ENCODE measurements at places on chromosomes 12 and 14.

DNA sequence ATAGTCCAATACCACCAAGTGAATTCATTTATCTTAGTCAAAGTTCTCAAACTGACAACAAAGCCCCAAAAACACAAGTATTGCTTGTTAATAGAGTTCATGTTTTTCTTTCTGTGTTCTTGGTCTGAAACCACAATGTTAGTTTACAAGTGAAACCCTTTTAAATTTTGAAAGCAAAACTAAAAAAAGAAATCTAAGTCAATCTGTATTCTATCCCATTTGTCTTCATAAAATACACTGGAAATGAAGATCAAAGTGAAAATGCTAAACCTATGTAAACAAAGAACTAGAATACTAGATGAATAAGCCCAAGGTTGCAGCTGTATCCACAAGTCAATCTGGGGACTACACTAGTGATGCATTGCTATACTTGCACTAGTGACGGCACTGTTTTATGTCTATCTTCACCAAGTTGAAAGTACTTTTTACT lies 10.4 kb downstream of the MAP4K5 start:
- DNase-seq: no peak

DNA sequence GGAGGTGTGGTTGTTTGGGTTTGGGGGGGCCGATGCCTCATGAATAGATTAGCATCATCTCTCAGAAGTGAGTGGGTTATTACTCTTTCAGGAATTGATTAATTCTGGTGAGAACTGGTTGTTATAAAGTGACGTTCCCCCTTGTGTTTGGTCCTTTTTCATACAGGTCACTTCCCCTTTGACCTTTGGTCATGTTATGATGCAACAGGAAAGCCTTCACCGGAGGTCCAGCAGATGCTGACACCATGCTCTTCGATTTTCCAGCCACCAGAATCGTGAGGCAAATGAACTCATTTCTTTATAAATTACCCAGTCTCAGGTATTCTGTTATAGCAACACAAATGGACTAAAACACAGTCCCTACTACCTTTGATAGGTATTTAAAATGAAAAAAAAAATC lies 439.4 kb downstream of the NELL2 start:
- no peak for DNase-seq

DNA sequence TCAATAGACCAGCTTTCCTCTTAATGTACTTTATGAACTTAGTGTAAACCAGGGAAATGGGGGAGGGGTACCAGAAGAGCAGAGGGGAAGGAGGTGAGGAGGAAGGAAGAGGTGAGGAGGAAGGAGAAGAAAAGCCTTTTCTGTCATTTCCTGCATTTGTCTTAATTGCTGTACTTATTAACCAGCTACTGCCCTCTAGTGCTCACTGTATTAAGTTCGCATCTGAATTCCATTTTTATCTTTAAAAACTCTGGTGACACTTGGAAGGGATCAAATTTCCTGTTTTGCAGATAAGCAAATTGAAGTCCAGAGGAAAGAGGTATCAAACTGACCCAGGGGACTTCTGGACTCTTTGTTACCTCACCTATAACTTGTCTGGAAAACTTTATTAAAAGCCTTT lies 22.2 kb downstream of the MANSC1 start:
- peak; percentile 79 for DNase-seq

DNA sequence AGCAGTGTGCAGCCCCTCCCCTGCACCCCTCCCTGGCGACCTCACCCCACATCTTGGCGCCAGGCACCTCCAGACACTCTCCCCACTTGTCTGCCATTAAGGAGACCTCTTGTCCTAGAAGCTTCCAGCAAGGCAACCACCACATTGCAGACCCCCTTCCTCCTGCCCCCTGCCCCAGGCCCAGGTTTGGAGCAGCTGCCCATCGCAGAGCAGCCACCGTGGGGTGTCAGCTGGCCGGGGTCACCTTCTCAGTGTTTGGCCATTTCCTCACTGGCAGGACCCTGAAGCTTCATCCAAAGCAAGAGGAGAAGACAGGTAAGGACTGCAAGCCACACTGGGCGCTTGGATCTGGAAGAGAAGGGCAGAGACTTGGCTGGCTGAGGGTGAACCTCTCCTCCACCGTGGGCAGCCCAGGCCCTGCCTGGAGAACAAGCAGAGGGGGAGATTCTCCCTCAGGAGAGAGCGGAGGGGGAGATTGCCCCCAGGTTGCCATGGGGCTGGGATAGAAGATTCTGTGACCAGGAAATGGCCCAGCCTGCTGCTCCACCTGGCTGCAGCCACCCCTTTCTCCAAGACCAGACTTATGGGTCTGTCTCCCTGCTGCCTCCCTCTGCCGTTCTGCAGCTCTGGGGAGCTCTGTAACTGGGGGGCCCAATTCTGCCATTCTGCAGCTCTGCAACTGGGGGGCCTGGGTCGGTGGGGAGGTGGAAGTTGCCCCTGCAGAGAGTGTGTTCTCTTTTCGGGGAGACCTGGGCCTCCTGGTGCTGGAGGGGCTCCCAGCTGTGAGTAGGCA lies 72.9 kb upstream of the C14orf180 start:
- no peak for DNase-seq

DNA sequence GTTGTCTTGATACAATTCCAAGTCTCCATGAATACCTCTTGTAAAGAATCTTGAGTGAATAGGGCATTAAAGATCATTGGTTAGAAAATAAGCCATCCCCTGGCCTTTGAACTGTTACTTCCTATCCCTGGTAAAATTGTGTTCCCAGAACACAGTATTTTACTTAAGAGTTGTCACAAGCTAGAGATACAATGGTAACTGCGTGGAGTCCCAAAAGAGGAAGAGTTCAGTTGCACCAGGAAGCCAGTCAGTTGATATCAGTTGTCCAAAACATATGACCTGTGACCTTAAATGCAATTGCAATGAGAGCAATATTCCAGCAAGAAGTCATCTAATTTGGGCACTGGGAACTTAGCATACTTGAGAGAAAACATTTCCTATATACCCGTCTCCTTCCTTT lies 117.3 kb downstream of the NEDD1 start:
- no peak for DNase-seq

- peak; percentile 92 for DNase-seq
Observed at GRCh38 chr12:29148911-29149690, at the start of gene FAR2. FAR2 (plus strand) TSS chr12:29149278; CDS start chr12:29270450, 121,172 bp downstream.

DNA sequence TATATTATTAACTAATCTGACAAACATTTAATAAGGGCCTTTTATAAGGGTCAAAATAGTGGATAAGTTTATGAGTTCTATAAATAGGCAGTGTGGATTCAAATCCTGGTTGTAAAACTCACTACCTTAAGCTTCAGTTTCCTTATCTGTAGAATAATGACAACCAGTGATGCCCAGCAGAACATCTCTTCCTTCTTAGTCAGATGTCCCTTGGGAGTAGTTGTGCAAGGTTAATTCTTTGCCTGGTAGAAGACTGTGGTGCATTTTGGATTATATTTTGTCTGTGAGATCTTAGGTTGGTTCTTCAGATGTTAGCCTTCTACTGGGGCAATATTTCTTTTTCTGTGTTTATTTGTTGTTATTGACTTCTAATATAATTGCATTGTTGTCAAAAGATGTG lies 59.5 kb downstream of the ARID2 start:
- peak; percentile 40 for DNase-seq

DNA sequence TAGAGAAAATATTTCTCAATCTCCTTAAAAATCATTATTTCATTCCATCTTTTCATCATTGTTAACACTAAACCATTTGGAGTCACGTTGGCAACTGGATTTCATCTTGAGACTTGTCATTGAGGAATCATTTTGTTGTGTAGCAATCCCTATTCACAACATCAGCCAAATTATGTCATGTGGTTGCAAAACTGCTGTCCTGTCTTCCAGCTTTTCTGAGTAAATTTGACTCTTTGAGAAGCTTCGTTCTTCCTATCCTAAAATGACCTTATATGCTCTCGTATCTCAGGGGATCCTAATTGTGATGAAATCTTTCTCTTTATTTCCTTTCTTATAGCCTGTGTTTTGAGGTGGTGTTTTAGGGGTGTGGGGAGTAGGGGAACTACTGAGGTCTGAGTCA lies 30.6 kb upstream of the KICS2 start:
- DNase-seq: peak; percentile 24

DNA sequence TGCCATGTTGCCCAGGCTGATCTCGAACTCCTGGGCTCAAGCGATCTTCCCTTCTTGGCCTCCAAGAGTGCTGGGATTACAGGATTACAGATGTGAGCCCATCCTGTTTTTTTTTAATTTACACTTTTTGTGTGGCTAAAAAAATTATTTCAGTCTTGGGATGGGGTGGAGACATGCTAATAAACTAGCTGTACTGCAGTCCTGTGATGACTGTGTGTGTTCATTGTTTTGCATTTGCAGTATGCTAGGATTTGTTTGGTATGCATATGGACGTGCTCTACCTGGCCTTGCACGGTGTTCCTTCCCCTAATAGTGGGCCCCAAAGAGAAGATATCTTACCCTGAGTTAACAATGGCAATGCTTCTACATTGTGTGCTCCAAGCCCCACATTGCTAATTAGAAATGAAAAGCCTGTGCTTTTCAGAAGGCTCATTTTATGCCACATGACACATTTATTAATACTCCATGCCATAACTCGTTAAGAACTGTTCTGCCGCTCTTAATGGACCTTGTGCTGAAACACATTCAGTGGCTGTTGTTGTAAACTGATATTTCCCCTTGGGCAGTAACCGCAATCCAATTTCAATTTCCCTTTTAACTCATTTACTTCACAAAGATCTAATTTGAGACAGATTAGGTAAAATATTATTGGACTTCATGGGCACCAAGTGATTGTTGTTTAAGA lies 86.4 kb downstream of the SCN8A start:
- no peak for DNase-seq

DNA sequence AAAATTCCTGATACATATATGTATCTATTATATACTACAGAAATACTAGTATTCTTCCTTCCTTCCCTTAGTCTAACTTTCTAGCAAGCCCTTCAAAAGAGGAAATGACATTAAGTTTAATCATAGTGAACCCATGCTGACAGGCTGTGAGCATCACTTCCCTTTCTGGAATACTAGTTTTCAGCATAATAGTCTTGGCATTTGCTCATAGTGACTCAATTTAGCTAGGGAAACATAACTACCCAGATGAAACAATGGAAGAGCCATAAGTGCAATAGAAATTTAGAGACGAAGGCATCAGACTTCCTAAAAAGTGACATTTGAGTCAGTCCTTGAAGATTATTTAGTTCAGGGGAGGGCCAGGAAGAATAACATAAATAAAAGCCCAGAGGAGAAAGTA lies 184.5 kb upstream of the CRY1 start:
- DNase-seq: peak; percentile 7

DNA sequence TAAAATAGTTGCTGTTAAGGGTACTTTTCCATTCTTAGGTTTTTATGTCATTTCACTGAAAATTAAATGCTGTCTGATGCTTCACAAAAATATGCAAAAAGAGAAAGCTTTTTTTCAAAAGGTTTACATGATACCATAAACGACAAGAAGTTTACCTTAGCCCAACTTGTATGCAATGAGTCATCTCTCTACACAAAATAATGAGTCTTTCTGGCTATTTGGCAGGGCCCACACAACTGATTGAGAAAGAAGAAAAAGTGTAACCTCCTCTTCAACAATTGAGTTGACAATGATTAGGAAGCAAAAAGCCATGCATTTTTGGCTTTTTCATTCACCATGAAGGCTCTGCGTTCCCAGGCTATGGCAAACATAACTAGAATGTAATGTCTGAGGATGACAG lies 165.4 kb upstream of the CPNE8 start:
- DNase-seq: no peak

GRCh38 chr14:24958271-24958670 lies 91.7 kb downstream of the STXBP6 start:
- DNase-seq: no peak

DNA sequence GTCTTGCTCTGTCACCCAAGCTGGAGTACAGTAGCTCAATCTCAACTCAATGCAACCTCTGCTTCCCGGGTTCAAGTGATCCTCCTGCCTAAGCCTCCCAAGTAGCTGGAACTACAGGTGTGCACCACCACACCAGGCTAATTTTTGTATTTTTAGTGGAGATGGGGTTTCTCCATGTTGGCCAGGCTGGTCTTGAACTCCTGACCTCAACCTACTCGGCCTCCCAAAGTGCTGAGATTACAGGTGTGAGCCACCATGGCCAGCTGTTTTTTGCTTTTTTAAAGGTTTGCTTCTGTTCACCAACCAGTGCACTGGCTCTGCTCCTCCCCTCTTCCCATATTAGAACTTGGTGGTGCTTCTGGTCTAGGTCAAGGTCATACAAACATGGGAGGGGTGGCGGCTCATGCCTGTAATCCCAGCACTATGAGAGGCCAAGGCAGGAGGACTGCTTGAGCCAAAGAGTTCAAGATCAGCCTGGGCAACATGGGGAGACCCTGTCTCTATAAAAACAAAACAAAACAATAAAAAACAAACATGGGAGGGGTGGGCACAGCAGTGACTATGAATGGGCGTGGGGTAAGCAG lies 20.4 kb upstream of the PAPOLA start:
- no peak for DNase-seq

DNA sequence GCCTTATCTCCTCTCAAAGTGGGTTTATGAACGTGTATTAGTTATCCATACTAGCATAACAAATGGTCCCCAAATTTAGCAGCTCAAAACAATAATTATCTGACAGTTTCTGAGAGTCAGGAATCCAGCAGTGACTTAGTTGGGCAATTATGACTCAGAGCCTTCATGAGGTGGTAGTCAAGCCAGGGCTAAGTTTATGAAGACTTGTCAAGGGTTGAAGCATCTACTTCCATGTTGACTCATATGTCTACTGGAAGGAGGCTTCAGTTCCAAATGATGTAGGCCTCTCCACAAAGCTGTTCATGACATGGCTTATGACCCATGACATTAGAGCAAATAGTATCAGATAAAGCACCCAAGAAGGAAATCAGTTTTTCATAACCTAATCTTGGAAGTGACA lies 73.2 kb downstream of the IPO8 start:
- DNase-seq: no peak

DNA sequence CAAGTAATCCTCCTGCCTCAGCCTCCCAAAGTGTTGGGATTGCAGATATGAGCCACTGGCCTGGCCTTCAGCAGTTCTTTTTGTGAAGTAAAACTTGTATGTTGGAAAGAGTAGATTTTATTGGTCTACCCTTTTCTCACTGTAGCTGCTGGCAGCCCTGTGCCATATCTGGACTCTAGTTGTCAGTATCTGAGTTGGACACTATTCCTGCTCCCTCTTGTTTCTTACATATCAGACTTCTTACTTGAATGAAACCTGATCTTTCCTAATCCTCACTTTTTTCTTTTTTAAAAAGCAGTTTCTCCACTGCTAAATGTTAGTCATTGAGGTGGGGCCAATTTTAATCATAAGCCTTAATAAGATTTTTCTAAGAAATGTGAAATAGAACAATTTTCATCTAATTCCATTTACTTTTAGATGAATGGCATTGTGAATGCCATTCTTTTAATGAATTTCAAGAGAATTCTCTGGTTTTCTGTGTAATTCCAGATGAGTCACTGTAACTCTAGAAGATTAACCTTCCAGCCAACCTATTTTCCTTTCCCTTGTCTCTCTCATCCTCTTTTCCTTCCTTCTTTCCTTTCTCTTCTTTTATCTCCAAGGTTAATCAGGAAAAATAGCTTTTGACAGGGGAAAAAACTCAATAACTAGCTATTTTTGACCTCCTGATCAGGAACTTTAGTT lies 88.7 kb downstream of the APAF1 start:
- no peak for DNase-seq

GRCh38 chr12:110742096-110742717 lies 484 bp downstream of the PPP1CC start:
- DNase-seq: no peak

GRCh38 chr12:113689047-113689610 lies 217.5 kb upstream of the LHX5 start:
- no peak for DNase-seq

All from muscle of back (tissue), 13 donors.